ENCODE measurements at places on chromosomes 2 and 18.
A peak's percentile ranks its signal among the peaks of the same experiment; 100 is the strongest.

- DNase-seq = peak; percentile 34
These were observed 4.1 kb downstream of the CCDC195 start for GRCh38 chr2:224711859-224712665.

DNA sequence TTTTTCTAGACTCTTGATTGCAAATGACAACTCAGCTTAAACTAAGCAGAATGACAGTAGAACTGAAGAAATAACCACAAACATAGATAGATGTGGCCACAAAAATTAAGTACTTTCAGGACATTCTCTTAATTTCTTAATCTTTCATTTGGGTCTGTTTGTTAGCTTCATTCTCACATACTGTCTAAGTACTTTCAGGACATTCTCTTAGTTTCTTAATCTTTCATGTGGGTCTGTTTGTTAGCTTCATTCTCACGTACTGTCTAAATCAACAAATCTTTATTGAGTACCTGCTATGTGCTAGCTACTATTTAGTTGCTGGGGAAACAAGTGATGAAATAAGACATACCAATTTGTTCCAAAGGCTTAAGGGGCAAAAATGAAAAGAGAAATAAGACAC is 35.1 kb downstream of the FAM117B start:
- DNase-seq = peak; percentile 3

DNA sequence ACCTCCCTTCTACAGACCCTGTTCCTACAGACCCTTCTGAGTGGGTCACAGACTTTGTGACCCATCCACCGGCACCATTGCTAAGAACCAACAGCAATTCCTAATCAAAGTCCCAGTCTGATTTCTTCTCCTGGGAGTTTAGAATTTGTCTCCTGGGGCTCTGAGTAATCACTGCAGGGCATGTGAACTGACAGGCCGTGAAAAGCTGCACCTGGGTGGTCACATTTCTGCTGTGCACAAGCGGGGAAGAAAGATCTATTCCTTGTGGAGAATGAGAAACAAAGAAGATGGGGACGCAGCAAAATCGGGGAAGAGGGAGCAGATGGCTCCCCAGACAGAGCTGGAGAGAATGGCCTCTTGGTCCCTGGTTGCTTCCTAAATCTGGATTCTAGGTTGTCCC is 151.0 kb downstream of the ARL4C start:
- no peak for DNase-seq

GRCh38 chr2:8081130-8081529 is 600.7 kb upstream of the ID2 start:
- DNase-seq = no peak

DNA sequence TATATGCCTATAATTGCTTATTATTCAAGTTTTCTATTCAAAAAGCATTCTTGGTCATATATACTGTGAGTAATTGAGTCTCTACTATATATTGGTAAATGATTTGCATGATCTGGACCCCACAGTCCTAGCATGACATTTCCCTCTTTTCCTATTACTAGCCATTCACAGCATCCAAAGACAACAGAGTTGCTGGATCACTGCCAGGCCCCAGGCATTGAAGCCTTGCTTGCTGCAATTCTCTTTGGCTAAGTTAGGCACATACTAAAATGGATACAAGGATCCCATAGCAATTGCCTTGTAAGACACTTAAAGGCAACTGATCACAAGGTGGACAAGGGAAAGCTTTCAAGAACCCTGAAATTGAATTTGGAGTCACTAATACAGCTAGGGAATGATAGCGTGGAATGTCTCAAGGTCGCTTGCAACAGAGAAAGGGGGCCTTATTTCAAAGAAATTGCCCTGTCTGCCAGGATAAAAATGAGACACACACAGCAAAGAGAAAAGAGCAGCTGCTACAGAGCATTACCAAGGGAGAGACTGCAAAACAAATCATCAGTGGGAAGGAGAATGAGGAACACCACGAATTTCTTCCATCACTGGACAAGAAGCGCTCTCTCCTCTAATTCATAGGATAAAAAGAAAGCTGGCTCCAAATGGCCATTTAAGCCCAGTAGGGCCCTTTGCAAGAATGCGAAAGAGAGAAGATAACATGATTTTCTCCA is 77.1 kb upstream of the EPHA4 start:
- peak; percentile 42 for DNase-seq

GRCh38 chr2:146987996-146988395 is 856.8 kb upstream of the ACVR2A start:
- DNase-seq = no peak
